ENCODE measurements at places on chromosomes 6 and 20.

DNA sequence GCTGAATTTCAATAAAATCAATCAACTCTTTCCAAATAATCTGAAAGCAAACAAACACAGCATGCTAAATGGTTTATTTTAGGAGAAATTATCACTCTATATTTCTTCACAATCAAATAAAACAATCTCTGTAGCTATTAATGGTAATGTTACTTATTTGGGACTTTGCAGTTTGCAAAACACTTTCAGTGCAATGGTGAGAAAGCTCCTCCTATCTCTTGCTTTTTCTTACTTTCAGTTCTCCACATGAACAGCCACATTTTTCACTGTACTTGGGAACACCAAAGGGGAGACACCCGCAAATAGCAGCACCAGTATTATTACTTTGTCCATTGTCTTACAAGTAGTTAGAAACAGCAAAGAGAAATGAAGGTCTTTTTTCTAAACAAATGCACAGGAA, 92.4 kb downstream of the DST start:
- DNase-seq = no peak

DNA sequence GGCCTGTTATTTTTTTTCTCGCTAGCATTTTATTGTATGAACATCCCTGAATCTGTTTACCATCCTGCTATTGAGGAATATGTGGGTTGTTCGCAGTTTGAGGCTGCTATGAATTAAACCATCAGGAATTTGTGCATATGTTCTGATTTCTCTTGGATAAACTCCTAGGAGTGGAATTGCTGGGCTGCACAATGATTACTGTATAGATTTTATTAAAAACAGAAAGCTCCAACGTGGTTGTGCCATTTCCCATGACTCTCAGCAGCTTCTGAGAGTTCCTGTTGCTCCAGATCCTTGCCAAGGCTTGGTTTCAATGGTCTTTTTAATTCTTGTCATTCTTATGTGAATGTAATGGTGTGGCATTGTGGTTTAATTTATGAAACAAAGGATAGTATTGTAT, 75.1 kb downstream of the EDN3 start:
- no peak for DNase-seq

- no peak for DNase-seq
Measured at GRCh38 chr6:151297886-151298285, 58.1 kb downstream of the AKAP12 start.

- DNase-seq = no peak
Measured at GRCh38 chr20:41258474-41258873, 59.1 kb downstream of the ZHX3 start.

DNA sequence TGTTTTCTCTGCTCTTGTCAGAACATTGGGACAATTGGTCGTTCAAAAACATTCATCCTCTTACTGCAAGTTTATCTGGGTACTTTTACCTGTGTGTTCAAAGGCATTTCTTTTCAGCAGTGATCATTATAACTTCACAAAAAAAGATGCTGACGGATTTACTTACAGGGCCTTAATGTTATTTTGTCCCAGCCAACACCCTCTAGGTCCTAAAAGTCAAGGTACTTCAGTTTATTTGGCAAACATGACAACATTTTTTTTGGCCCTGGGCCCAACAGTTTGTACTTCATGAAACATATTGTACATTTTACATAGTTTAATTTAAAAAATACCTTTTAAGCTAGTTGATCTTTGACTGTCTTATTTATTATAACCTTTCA, 241.2 kb upstream of the TAB2 start:
- no peak for DNase-seq

DNA sequence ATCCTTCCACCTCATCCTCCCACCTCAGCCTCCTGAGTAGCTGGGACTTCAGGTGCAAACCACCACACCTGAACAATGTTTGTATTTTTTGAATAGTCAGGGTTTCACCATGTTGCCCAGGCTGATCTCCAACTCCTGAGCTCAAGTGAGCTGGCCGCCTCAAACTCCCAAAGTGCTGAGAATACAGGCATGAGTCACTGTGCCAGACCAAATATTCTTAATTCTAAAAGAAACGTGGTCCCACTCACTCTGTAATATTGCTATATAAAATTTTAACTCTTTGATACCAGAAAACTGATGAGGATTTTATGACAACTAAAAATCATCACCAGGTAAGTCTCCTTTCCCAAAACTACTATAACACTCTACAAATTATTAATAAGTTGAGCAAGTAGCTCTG, 716.8 kb upstream of the GJE1 start:
- DNase-seq = no peak

DNA sequence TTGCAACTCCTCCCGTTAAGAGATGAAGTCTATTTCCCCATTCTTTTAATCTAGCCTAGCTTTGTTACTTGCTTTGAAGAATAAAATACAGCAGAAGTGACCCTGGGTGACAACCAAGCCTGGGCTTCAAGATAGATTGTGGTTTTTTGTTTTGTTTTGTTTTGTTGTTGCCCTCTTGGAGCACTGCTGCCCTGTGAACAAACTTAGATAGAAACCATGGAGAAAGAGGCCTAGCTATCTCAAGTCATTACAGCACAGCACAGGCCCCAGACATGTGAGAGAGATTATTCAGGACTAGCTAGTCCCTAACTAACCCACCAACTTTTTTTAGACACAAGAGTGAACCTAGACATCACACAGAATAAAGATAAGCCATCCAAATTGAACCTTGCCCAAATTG, 475.2 kb downstream of the EPHA7 start:
- no peak for DNase-seq

Measured in esophagus squamous epithelium (tissue), 5 donors.